ENCODE measurements at places on chromosomes 3 and 15. TPM values are rescaled to one million over a fixed set of nuclear protein-coding genes. Genes with fewer than 3 reads are reported as not detected.

- H3K27me3 ChIP-seq, result no peaks in the 10 kb centered on the region
- H3K4me3 ChIP-seq, result no peak overlapping the region
- no peaks in the 10 kb centered on the region for H3K4me1 ChIP-seq
Measured at GRCh38 chr15:101464999-101465669, 24.4 kb downstream of the PCSK6 start.

The LRTM1 gene
- total RNA-seq, result not detected

The STRIT1 gene
- total RNA-seq, result not detected

The PAQR5 gene
- 15.7 TPM for total RNA-seq

Measured in left lung (tissue), 14 donors.